Activated CD8-positive, alpha-beta T cell treated with anti-CD3 and anti-CD28 coated beads, Interleukin-2, amount 10 ng/mL, durations not matched to agents 7 days and 5 days (primary cell): ENCODE measurements at places on chromosomes 16 and 17.

- no peak for DNase-seq
Measured at GRCh38 chr16:78209951-78210661, 110.7 kb downstream of the WWOX start.

GRCh38 chr16:82694239-82694874 lies 67.6 kb downstream of the CDH13 start:
- DNase-seq = no peak

DNA sequence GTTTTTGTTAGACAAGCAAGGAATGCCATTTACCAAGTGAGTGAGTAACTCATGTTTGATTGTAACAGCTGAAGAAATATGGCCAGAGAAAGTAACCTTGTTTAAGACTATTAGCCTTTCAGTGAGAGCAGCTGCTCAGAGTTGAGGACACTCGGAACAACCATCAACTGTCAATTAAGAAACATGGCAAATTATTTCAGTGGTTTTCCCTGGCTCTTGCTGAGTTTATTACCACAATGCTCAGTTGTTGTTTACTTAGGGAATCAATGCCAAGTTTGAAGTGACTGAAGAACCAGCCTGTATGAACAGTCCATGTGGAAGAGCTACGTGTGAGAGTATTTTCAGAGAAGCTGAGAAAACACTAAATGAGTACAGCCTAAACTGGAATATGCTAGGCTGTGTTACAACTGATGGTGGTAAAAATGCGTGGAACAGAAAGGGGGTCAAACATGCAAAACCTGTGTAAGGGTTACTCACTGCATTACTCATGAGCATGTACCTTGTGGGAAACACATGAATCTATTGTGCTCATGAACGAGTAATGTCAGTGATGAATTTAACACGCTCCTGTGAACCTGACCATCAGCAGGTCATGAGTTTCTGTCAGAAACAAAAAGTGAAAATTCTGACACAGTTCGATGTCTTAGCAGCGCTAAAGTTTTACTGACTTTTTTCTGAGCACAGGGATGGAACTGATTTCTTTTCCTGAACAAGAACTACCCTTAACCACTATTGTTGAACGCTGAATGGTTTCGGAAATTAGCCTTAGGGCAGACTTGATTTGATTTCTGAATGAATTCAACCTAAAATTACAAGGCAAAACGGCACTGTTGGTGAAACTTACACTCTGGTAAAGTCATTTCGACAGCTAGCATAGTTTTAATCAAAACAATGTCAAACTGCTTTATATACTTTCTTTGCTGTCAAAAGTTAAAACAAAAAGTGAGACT lies 33.5 kb downstream of the GNA13 start:
- DNase-seq = no peak

DNA sequence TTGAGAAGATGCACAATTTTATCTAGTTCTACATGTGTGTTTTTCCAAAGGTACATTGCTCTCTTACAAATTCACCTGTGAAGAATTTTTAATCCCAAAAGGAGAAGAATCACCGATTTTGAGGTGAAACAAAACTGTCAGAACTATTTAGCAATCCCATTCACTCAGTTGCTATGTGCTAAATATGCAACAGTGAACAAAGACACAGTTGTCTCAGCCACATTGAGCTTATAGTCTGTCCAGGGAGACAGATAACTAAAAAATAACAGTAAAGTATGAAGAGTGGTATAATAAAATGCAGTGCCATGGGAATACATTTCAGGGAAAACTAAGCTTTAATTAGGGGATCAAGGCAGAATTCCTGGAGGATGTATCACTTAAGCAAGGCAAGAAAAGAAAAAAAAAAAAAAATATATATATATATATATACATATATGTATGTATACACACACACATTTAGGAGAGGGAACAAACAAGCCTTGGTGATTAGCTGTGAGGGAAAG lies 110.4 kb downstream of the SPAG9 start:
- no peak for DNase-seq

GRCh38 chr17:31052187-31052889 lies 42.4 kb upstream of the NF1 start:
- no peak for DNase-seq

- no peak for DNase-seq
Measured at GRCh38 chr17:44804302-44805089, 25.6 kb downstream of the GJC1 start.

DNA sequence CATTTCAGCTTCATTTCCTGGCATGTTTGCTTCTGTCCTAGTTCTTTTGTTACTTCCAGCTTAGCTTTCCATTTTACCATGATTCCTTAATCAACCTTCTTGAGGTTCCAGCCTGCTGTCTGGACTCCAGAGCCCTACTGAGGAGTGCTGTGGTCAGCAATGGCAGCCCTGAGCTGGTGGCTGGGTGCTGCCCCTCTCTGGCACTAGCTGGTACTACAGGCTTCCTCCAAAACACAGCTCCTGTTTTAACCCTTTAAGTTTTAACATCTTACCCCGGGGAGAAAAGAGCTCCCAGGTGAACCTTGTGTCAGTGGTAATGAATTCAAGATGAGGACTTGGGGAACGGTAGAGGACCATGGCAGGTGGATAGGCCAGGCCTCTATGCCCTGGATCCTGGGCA lies 395.5 kb downstream of the TMEM114 start:
- DNase-seq = no peak
